ENCODE measurements at places on chromosomes 3 and 15.
A peak's percentile ranks its signal among the peaks of the same experiment; 100 is the strongest.

DNA sequence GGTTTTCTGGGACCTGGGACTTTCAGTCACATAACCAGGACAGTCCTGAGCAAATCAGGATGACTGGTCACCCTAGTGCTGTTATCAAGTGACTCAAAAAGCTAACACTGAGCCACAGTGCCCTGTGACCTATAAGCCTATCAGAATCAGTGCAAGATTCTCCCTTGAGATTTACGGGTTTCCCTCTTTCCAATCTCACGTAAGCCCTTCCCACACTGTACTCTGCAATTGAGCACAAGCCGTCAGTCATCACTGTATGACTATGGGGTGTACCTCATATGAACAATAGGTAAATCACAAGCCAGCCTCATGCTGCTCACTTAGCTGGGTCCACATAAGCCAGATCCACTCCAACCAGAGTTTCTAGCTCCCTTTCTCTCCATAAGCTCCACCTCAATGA lies 21.0 kb upstream of the CLDN18 start:
- DNase-seq = no peak

DNA sequence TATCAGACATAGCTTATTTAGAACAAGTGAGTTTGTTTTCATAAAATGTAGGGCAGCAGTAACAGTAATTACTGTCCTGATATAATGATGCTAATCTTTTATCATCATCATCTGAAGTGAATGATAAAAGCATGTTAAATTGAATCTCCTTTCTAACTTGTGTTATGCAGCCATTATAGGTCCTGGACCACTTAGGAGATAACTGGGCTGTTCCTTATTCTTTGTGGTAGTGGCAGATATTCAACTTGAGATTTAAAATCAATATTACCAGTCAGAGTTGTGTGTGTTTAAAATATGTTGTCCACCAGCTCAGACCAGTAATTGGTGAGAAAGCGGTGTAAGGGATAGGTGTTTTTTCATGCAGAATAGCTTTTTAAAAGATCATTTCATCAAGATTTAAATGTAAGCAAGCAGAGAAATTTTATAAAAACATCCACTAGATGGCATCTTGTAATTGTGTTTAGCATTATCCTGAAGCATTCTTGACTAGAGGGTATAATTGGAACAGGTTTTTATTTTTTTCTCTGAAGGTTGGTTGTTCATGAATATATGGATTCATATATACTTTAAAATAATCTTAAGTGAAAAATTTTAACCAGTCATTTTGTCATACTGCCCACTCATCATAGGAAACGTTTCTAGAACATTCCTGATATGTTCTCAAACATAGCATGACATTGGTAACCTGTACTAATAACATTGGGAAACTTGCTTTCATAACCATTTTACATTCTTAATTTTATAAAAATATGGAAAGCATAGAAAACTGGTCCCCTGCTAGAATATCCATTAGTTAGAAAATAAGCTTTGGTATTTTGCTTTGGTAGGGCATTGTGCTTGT lies 153.9 kb downstream of the BBX start:
- DNase-seq = peak; percentile 39

GRCh38 chr15:58476525-58477162 lies 44.9 kb downstream of the LIPC start:
- no peak for DNase-seq

DNA sequence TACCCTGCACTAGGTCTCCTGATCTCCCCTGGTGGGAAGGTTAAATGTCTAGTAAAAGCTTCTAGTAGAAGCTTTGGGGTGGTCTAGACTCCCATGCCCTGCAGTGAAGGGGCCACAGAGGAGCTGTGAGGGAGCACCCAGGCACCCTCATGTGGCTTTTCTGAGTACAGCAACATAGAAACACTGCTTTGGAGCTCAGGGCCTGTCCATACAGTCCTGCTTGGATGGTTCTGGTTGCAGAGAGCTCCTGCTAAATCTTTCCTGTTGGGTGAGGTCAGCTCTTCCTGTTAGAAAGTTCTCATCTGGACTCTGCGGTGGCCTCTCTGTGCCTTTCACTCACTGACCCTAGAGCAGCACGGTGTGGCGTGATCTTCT lies 47.8 kb downstream of the GPD1L start:
- peak; percentile 5 for DNase-seq

DNA sequence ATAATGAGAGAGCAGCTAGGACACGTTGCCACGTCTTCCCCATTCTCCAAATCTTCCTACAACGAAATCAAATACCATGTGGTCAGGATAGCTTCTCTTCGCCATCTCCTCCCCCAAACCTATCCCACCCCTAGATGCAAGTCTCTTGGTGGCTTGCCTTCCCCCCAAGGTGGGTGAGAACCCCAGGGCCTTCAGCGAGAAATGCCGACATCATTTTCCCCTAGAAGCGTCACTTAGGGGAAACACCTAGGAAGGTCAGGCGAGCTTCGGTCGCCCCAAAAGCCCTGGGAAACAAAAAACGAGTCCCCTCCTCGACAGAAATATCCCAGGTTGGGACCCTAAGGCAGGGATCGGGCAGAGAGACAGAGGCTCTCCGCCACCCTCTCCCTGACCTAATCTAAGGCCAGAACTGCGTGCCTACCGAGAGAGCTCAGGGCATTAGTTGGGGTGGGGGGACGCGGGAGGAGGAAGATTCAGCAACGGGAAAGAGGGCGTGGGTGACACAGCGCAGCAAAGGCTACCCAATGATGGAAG lies 502 bp downstream of the DPH3 start:
- no peak for DNase-seq

GRCh38 chr3:159664006-159664405 lies 324.6 kb upstream of the IL12A start:
- no peak for DNase-seq

DNA sequence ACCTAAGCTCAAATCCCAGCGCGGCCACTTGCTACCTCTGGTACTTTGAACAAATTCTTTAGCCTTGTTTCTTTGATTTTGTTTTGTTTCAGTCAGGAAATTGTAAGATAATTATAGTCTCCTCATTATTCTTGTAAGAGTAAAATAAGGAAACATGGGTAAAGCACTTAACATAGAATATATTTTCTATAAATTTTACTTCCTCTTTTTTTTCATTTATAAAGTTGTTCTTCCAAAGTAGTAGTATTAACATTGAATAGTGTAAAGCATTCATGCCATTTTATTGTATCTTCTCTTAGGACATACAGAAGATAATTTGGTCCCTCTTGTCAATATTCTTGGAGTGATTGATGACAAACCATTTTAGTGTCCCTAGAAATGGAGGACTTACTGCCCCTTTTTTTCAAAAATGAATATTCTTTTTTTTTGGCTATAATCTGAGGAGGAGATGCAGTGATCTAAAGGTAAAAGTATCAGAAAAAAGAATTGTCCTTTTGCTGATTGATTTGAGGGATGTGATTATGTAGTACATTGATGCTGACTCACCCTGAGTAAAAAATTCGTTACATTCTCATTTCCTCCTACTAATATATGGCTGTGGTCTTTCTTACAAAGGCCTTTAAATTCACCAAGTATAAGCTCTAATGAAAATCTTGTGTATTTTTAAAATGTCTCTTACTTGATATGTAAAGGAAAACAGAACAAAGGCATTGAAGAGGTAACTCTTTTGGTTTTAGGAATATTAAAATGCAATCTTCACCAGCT lies 51.0 kb downstream of the ALCAM start:
- no peak for DNase-seq

- DNase-seq = no peak
Measured at GRCh38 chr3:106740116-106740515, 637.1 kb upstream of the CCDC54 start.

DNA sequence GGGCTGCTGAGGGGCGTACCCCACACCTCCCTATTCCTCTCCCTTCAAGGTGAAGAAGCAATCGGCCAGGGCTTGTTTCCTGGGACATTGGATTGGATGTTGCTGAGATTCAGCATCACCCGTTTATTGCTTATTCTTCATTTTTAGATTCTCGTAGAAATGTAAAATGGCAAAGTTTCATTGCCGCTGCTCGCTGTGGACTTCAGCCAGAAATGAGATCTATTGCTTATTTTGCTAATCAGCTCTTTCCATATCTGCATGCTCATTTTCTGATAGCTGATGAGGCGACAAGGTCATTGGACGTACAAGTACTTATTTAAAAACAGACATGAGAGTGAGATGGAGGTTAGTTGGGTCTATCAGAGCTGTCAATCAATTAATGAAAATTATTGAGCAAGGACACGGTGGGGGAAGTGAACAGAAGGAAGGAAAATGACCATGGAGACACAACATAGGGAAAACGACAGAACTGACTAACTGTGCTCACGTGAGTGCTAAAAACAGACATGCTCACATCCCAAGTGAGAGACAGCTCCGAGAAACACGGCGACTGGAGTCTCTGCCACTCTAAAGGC lies 471.2 kb downstream of the NR2F2 start:
- DNase-seq = no peak

GRCh38 chr15:33654860-33655259 lies 313.4 kb upstream of the CHRM5 start:
- DNase-seq = peak; percentile 56

- no peak for DNase-seq
Measured at GRCh38 chr15:63109920-63110319, 11.7 kb upstream of the LACTB start.

DNA sequence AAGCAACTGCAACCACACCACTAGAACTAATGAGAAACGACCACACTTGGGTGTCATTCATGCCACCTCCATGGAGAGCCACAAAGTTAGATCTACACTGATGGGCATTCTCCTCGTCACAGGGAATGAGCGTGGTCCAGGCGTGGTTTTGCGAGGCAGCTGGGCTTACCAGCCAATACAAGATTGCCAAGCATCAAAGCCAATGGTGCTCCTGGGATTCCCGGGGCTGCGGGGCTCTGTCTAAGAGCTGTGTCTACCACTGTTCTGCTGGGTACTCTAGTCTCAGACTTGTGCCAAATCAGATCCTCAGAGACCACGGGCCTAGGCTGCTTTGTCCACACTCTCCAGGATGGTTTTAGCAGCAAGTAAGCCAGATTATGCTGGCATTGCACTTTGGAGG lies 43.8 kb downstream of the RAB6B start:
- no peak for DNase-seq

DNA sequence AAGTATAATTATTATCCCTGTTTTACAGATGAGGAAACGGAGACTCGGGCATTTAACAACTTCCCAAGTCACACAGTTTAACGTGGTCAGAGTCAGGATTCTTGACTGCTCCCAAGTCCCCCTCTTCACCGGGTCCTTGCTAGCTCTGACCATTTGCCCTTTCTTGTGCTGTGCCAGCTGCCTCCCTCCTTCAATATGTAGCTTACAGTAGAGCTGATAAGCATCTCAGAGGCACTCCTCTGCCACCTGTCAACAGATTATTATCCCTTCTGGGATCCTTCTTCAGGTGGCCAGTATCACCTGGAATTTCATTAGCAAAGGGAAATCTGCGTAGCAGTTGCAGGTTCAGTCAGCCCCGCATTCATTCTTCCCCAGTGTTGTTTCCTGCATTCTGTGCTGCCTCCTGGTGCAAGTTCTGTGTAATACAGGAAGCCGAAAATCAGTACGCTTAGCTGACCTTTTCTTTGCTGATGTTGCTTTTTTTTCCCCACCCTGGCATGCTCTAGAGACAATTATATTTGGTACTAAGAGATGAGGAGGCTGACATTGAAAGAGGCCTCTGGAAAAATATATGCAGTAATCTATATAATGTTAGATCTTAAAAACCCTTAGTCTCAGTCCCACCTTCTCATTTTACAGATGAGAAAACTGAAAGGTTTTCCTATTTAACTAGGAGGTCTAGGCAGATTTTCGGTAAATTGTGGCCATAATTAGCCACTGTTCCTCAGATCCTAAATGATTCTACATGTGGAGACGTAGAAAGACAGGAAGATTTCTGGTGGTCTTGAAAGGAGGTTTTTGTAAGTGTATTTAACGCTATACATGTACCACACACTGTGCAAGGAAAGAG lies 24.8 kb downstream of the TMOD2 start:
- DNase-seq = peak; percentile 52

DNA sequence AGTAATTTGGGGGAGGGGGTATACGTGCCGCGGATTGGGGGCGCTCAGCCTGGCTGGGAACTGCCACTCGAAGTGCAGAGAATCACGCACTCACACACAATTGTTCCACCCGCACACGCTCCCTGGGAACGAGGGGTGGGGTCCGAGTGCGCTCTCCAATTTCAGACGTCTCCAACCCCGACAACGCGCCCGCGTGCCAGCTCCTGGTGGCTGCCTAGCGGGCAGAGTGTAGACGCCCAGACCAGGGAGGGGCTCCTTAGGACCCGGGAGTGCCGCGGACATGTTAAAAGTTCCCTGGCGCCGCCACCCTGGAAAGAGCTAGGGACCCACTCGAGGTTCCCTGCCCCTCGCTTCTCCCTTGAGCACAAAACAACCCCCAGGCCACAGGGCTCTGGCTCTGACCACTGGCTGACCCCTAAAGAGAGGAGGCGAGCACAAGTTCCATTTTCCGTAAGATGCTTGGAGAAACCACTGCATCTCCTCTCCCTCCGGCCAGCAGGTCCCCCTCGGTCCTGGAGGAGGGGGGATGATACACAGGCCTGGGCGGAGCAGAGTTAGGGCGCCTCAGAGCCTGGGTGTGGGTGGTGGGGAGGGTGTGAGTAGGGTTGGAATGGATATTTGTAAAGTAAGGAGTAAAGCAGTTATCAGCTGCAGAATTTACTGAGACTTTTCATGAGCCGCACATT lies 894 bp upstream of the ANKRD63 start:
- no peak for DNase-seq

DNA sequence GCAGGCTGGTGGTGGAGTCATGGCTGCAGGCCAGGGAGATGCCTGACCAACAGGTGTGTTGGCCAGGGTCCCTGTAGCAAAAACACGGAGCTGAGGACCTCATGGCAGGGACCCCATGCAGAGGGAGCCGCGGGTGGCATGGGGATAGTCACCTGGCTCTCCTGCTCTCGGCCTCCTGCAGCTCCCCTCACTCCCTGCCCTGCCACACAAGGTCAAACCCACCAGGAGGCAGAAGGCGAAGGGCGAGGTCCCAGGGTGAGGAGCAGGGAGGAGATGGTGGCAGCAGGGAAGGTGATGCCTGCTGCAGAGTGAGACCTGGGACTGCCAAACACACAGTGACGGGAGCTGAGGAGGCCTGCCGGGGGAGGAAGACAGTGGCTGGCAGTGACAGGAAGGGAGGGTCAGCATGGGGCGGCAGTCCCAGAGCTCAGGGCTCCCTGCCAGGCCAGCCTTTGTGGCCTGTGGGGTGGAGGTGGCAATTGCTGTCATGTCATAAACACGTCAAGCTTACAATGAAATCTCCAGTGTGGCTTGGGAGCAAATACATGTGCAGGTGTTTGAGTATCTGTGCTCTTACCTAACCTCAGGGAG lies 144.3 kb downstream of the TJP1 start:
- DNase-seq = no peak

GRCh38 chr15:59251001-59251845 lies 44.6 kb downstream of the LDHAL6B start:
- no peak for DNase-seq

DNA sequence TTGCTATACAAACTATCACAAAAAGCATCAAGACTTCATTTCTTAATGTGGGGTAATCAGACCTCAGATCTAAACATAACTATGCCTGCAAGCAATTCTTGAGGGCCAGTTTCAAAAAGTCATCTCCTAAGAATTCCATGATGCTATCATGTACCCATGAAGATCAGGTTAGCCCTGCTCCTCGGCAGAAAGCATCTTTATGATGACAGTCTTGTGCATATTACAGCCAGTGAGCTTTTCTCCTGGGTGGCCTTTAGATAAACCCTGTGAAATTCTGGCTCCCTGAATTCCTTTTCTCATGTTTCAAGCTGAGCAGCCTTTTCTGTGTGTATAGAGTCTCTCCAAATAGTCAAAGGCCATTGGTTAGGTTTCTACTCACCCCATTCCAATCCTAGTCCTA lies 201.9 kb upstream of the MCTP2 start:
- no peak for DNase-seq

- DNase-seq = no peak
Measured at GRCh38 chr3:13878281-13879101, 1.4 kb downstream of the WNT7A start.

- no peak for DNase-seq
Measured at GRCh38 chr3:136277115-136277514, 27.0 kb downstream of the PCCB start.

All from ACHN (cell line).